CD4-positive, alpha-beta T cell treated with Interferon gamma for 1 hour (primary cell): ENCODE measurements at places on chromosomes 5 and 9.

DNA sequence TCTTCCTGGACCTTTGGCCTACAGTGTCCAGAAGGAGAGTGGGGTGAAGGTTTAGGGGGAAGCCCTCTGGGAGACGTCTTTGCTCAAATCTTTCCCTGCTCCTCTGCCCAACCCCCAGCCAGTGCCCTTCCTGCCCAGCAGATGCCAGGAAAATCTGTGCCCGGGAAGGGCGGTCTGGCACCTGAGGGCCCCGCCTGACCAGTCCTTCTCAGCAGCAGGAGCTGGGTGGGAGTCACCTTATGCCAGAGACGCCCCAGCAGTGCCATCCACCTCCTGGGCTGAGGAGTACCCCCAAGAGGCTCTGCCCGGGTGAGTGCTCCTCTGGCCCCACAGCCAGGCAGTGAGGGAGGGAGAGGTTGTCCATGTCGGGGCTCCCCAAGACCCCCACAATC is 14.9 kb upstream of the CERCAM start:
- no peak for DNase-seq

GRCh38 chr5:143025376-143025775 is 255.2 kb downstream of the ARHGAP26 start:
- no peak for DNase-seq

DNA sequence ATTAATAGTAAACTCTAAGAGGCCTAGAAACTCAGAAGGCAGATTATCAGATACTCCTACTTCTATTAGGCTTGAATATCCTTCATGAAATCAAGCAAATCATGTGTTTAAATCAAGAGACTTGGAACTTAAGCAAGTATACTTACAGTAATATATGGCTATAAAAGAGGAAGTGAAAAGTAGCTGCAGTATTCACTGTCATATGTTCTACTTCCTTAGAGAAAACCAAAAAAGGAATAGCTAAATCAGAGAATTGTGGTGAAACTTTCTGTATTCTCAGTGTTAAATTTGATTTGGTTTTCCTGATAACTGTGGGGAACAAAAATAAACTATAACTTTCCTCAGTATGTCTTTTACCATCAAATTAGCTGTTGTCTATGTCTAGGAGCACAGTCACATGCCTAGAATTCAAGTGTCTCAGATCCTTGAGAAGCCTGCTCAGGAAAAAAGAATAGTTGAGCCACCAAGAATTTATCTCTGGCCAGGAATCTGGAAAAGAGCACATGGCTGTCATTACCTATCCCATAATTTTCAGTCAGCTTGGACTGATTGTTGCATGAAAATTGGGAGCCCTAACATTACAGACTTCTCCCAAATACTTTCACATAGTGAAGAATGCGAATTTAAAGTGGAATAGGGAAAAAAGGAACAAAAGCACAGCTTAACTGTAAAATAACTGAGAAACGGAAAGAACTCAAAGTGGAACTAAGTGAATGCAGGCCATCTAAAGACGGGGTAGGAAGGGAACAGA is 1.7 kb downstream of the FKBP15 start:
- no peak for DNase-seq

- no peak for DNase-seq
These were observed 8.1 kb downstream of the SLC6A19 start for GRCh38 chr5:1209489-1209852.

DNA sequence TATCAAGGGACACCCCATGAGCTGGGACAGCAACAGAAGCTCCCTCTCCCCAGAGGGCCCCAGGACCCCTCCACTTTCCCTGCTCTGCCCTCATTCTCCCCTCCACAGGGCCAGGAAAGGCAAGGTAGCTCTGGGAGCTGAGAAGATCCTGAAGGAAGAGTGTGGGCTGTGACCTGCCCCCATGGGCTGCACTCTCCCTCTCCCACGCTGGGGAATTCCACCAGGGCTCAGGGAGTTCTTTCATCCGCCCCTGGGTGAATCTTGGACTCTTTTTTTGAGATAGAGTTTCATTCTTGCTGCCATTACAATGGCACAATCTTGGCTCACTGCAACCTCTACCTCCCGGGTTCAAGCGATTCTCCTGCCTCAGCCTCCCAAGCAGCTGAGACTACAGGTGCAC is 73.8 kb downstream of the C9orf50 start:
- DNase-seq, result no peak

DNA sequence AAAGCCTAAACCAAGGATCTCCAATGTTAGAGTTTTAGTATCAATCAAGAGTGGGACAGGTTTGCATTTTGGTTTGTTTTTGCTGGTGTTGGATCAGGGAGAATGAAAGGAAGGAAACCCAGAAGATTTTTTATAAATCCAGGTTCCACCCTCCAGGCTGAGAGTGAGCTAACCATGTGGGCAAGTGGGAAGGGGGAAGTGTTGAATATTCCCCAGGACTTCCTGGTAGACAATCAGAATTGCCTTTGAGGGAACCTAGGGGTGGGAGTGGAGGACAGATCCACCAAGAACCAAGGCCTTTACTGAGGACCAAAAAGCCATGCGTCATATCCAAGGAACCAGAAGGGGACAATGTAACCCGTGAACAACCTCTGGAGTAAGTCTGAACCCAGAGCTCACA is 33.5 kb upstream of the PIK3R1 start:
- no peak for DNase-seq

DNA sequence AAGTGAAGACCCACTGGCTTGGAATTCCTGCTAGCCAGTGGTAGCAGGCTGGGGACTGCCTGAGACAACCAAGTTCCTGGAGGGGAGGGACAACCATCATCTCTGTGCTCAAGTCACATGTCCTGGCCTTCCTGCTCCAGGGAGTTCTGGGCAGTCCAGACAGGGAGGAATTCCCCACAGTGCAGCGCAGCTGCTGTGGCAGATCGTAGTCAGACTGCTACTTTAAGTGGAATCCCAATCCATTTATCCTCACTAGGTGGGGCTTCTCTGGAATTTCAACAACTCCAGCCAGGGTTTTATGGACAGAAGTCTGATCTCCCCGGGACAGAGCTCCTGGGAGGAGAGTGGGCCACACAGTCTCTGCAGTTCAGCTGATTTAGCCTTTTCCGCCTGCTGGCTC is 20.9 kb upstream of the OR5C1 start:
- DNase-seq, result no peak

GRCh38 chr5:79143684-79144379 is 32.2 kb downstream of the BHMT start:
- no peak for DNase-seq

DNA sequence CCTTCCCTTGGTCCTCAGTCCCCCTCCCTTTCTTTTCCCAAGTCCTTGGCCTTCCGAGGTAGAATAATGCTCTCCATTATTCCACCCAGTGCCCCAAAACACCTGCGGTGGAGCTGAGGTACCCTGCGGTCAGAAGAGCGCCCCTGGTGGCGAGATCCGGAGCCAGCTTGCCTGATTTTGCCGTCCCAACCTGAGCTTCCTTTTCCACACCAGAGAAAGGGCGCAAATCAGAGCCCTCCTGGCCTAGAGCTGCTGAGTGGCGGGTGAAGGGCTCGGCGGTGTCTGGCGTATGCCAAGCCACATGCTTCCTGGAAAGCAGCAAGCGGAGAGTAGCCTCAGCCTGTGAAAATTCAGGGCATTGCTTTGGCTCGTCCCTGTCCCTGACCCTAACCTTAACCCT is 21.1 kb upstream of the CARTPT start:
- no peak for DNase-seq

GRCh38 chr5:74310386-74310785 is 330.1 kb downstream of the ENC1 start:
- no peak for DNase-seq
